ENCODE measurements at places on chromosomes 12 and 14. TPM values are rescaled to one million over a fixed set of nuclear protein-coding genes. Genes with fewer than 3 reads are reported as not detected.

DNA sequence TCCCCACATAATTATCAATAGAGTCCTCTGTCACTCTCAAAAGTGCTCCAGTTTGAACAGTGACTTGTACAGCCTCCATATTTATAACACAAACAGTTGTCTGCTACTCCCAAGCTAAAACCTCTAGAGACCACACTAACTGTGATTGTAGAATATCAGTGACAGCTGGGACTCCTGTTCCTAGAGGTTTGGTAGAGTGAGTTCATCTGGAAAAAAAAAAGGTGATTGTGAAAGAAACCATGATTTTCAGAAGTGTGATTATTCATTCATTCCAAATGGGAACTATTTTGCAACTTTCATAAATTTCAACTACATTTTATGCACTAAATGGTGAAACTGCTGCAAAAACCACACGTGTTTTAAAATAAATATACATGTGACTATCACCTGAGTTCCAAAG, 128.0 kb upstream of the PLXNC1 start:
- no peaks in the 10 kb centered on the region for H3K4me1 ChIP-seq
- DNase-seq: no peak
- H3K36me3 ChIP-seq: no peaks in the 10 kb centered on the region
- no peaks in the 10 kb centered on the region for H3K27me3 ChIP-seq
- H3K27ac ChIP-seq: no peak overlapping the region
- no peak overlapping the region for H3K4me3 ChIP-seq

- peak overlapping the region; percentile 1 for H3K27ac ChIP-seq
- no peaks in the 10 kb centered on the region for H3K36me3 ChIP-seq
- peaks cover 48% of the 10 kb centered on the region for H3K4me1 ChIP-seq
- H3K4me3 ChIP-seq: no peak overlapping the region
Measured at GRCh38 chr12:68178184-68178583, 18.6 kb upstream of the IFNG start.

DNA sequence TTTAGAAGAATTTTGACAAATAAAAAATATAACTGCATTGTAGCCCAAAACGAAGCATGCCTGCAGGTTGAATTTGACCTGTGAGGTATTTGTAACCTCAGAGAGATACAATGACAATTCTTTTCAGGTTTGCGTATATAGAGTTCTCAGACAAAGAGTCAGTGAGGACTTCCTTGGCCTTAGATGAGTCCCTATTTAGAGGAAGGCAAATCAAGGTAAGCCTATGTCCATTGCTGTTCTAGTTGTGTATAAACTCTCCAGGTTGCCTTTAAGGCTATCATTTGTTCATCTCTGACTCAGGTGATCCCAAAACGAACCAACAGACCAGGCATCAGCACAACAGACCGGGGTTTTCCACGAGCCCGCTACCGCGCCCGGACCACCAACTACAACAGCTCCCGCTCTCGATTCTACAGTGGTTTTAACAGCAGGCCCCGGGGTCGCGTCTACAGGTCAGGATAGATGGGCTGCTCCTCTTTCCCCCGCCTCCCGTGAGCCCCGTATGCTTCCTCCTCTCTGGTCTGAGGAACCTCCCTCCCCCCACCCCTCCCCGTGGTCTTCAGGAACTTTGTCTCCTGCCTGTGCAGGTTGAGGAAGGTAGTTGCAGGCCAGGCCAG, 2.7 kb downstream of the PABPN1 start:
- no peaks in the 10 kb centered on the region for H3K27me3 ChIP-seq
- H3K4me3 ChIP-seq: no peak overlapping the region
- DNase-seq: no peak
- no peak overlapping the region for H3K27ac ChIP-seq
- H3K4me1 ChIP-seq: peaks cover 26% of the 10 kb centered on the region
- H3K36me3 ChIP-seq: peaks cover 6% of the 10 kb centered on the region

DNA sequence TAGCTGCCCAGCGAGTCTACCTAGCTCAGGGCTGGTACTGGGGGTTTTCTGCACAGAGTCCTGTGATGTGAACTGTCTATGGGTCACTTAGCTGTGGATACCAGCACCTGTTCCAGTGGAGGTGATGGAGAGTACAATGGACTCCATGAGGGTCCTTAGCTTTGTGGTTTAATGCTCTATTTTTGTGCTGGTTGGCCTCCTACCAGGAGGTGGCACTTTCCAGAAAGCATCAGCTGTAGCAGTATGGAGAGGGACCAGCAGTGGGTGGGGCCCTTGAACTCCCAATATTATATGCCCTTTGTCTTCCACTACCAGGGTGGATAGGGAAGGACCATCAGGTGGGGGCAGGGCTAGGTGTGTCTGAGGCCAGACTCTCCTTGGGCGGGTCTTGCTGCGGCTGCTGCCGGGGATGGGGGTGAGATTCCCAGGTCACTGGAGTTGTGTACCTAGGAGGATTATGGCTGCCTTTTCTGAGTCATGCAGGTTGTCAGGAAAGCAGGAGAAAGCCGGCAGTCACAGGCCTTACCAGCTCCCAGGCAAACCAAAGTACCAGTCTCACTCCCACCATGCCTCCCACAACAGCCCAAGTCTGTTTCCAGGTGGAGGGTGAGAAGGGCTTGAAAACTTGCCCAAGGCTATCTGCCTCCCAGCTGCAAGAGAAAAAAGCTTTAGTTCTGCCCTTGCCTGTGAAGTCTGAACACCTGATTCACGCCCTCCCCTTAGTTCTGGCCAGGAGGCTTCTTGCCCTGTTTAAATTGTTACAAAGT, 163.0 kb upstream of the NUDT4 start:
- no peaks in the 10 kb centered on the region for H3K27me3 ChIP-seq
- no peak overlapping the region for H3K4me3 ChIP-seq
- no peaks in the 10 kb centered on the region for H3K36me3 ChIP-seq
- H3K27ac ChIP-seq: no peak overlapping the region

DNA sequence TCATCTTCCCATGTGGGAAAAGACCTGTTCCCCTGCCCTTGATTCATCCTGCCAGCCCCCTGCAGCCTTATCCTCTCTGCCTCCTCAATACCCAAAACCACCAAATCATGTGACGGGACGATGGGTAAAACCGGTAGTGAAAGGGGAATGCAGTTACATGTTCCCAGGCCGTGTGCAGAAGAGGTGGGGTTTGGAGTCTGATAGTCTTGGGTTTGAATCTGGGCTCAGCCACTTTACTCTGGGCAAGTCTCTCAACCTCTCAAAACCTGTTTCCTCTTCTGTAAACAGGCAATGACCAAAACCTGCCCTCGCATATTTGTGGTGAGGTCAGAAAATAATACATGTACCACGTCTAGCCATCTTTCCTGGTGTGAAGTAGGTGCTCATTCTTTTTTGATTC, 123.0 kb downstream of the PLXNC1 start:
- DNase-seq: no peak
- no peaks in the 10 kb centered on the region for H3K27me3 ChIP-seq
- H3K36me3 ChIP-seq: no peaks in the 10 kb centered on the region
- H3K4me1 ChIP-seq: peaks cover 15% of the 10 kb centered on the region
- H3K27ac ChIP-seq: no peak overlapping the region

DNA sequence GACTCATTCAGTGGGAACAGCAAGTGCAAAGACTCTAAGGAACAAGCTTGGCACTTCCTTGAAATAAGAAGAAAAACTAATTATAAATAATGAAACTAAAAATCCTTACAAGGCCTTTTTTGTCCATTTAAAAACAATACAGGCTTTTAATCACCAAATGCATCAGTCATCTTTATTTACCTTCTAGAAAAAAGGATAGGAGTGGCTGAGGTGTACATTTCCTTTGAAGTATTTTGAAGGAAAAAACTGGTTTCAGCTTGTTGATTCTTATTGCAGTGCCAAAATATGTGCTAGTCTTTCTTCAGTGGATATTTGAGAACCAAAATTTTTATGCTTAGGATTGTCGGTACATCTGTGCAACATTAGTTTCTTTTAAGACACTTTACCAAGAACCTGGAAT, 29.8 kb downstream of the MED21 start:
- H3K27me3 ChIP-seq: no peaks in the 10 kb centered on the region
- no peak overlapping the region for H3K4me3 ChIP-seq
- H3K27ac ChIP-seq: no peak overlapping the region
- no peaks in the 10 kb centered on the region for H3K36me3 ChIP-seq
- H3K4me1 ChIP-seq: no peaks in the 10 kb centered on the region

DNA sequence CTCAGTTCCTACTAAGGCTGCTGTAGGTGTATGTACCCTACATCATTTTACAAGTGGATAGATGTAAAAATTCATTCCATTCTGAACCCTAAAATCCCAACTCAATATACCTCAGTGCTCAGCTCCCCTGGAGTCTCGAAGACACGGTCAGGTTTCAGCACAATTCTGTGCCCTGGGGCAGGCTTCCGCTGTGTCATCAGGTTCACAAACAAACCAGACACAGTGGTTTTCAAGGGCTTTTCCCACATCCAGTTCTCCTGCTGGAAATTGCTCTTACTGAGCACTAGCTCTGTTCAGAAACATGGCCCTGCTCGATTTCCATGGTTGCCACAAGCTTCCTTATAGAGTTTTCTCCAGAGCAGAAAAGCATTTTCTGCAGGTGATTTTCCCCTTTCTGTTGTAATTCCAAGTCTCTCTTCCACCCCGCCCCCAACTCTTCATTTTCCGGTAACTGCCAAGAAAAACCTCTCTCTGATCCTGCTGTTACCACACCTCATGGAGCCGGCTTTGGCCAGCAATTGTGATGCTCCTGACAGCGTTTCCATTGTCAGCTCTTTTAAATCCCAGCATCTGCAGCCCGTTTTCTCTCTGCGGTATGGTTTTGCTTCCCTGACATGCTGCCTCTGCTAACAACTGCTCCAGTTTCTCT, 483.0 kb upstream of the CCDC196 start:
- H3K27ac ChIP-seq: no peak overlapping the region
- no peaks in the 10 kb centered on the region for H3K4me1 ChIP-seq
- H3K36me3 ChIP-seq: no peaks in the 10 kb centered on the region
- H3K4me3 ChIP-seq: no peak overlapping the region
- DNase-seq: no peak

DNA sequence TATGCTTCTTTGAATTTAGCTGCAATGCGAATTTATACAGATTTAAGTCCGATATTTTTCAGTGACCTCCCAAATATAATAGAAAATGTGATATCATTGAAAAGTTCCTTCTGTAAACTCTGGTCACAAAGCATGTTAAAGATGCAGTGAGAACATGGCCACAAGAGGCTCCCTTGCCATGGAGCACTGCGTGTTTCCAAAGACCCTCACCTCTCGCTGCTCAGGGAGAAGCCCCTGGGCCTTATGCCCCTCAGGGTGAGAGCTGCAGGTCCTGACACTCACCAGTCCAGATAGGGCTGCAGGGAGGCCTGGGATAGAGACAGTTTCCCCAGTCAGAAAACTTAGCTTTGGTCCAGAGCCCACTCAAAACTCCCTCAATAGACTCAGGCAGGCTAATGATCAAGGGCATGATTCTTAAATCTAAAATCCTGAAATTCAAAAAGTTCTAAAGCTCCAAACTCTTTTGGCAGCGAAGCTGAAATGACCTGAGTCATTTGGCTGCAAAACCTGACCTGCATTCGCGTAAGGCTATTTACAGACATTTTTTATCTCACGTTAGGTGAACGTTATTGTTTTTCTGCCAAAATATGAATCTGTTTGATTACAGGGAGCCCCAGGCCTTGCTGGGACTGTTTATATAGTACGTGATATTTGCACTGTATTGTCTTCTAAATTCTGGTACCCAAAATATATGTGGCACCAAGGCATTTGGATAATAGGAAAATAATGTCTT, 67.8 kb downstream of the CAPZA3 start:
- DNase-seq: no peak
- H3K36me3 ChIP-seq: no peaks in the 10 kb centered on the region
- H3K4me3 ChIP-seq: no peak overlapping the region
- no peaks in the 10 kb centered on the region for H3K27me3 ChIP-seq

DNA sequence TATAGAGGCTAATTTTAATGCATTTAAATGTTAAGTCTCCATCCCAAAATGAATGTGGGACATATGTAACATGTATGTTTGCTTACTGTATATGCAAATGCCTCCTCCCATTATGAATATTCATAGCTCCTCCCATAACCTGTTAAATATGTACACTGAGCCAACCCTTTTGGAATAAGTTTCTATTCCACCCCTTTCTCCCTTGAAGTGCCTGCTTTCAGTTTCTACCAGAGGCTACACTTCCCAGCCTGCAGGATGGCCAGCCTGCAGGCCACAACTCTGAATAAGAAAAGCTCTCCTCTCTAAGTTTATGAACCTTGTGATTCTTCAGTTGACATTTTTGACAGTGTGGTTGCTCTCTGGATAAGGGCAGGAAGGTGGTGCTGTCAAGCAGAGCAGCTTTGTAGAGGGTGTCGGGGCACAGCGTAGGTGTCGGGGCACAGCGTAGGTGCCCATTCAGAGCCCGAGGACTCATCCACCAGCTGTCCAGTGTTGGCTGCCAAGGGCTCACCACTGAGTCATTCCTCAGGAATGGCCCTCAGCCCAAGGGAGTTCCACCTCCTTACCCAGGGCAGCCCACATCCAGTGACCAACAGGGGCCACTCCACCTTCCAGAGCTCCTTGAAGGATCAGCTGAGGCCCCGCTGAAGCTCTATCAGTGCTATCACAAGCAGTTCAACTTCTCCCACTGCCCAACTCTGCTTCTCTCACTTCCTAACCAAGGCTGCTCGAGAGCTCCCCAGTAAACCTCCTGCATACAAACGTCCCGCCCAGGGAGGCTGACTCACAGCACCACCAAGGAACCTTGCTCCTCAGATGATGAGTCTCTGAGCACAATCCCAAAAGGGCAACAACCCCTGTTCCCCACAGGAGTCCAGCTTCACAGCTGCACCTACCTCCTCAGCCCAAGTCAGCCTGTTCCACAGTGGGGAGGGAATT, 31.4 kb downstream of the VWF start:
- no peak overlapping the region for H3K4me3 ChIP-seq
- H3K4me1 ChIP-seq: no peaks in the 10 kb centered on the region
- no peaks in the 10 kb centered on the region for H3K36me3 ChIP-seq
- DNase-seq: no peak
- H3K27ac ChIP-seq: no peak overlapping the region

- no peaks in the 10 kb centered on the region for H3K27me3 ChIP-seq
- H3K4me3 ChIP-seq: no peak overlapping the region
- no peak overlapping the region for H3K27ac ChIP-seq
- peaks cover 97% of the 10 kb centered on the region for H3K4me1 ChIP-seq
- no peaks in the 10 kb centered on the region for H3K36me3 ChIP-seq
- DNase-seq: no peak
Measured at GRCh38 chr12:120239776-120240494, 25.6 kb downstream of the PXN start.

GRCh38 chr12:105590571-105590970, 260.1 kb downstream of the C12orf75 start:
- H3K27ac ChIP-seq: no peak overlapping the region
- H3K27me3 ChIP-seq: peaks cover 4% of the 10 kb centered on the region
- no peaks in the 10 kb centered on the region for H3K4me1 ChIP-seq
- no peak for DNase-seq

- no peak for DNase-seq
- H3K4me3 ChIP-seq: no peak overlapping the region
- no peaks in the 10 kb centered on the region for H3K27me3 ChIP-seq
- H3K36me3 ChIP-seq: no peaks in the 10 kb centered on the region
Measured at GRCh38 chr14:94337274-94337673, 14.1 kb upstream of the SERPINA6 start.

Gene TAS2R8
- total RNA-seq: not detected

Gene DIO3
- total RNA-seq: not detected

Gene CLEC1A
- not detected for total RNA-seq

Gene EFS
- total RNA-seq: not detected

Gene RAB3IP
- 18.7 TPM for total RNA-seq

Gene SINHCAF
- total RNA-seq: 84.6 TPM

Measured in T-cell (primary cell).